Central memory CD8-positive, alpha-beta T cell (primary cell): ENCODE measurements at places on chromosomes 7 and 10.

DNA sequence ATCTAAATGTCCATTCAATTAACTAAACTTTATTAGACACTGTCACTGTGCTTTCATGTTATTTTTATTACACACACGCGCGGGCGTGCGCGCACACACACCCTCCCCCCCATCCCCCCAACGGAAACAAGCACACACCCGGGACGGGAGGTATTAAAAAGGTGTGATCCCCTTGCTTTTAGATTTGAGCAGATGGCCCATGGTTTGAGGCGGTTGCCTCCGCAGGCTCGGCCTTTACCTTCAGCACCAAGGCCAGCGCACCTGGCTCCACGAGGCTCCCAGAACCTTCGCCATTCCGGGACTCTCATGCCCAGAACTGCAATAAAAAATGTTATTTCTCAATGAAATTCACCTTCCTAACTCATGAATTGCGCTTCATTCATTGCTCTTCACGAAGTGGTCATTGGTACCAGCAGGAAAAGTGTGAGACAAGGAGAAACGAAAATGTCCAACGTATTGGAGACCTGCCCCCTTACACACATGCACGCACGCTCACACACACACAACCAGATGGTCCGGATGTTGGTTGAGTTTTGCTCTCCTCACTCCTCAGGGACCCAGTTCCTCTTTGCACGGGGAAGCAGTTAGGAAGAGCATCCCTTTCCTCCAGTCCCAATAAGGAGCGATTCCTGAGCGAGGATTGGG is 20.8 kb upstream of the PTF1A start:
- H3K27ac ChIP-seq = no peak overlapping the region
- H3K27me3 ChIP-seq = peaks cover 71% of the 10 kb centered on the region
- peaks cover 1% of the 10 kb centered on the region for H3K36me3 ChIP-seq
- no peak for DNase-seq

GRCh38 chr10:20712774-20713173 is 184.3 kb downstream of the NEBL start:
- H3K4me1 ChIP-seq = no peaks in the 10 kb centered on the region

DNA sequence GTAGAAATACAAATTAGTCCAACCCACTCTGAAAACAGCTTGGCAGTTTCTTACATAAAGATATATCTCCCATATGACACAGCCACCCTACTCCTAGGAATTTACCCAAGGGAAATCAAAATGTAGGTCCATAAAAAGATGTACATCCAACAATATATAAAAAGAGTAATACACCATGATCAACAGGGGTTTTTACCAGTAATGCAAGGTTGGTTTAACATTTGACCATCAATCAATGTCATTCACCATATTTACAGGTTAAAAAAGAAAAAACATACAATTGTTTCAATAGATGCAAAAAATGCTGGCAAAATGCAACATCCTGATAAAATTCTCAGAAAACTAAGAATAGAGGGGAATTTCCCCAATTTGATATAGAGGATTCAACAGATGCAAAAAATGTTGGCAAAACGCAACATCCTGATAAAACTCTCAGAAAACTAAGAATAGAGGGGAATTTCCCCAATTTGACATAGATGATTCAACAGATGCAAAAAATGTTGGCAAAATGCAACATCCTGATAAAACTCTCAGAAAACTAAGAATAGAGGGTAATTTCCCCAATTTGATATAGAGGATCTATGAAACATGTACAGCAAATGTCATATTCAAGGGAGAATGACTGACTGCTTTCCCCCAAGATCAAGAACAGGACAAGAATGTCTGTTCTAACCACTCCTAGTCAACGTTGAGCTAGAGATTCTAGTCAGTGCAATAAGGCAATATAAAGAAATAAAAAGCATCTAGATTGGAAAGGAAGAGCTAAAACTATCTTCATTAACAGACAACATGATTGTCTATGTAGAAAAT is 13.7 kb downstream of the ADAP1 start:
- peaks cover 31% of the 10 kb centered on the region for H3K4me1 ChIP-seq
- H3K36me3 ChIP-seq = peaks cover 6% of the 10 kb centered on the region
- no peak overlapping the region for H3K4me3 ChIP-seq

DNA sequence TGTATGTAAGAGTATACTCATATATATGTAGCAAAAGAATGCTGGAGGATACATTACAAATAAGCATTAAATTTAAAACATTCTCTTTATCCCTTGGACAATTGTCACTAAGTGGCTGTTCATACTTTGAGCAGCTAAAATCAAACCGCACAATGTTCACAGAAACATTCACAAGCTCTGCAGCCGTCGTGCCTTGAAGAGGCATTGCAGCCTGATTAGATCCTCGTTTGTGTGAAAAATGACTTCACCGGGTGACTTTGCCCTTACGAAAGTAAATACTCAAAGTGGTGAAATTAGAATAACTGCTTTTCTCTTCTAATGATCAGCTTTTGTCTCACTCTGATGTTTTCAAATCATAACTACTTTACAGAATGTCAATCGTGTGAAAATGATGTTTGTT is 319.0 kb downstream of the GFRA1 start:
- H3K4me1 ChIP-seq = no peaks in the 10 kb centered on the region
- DNase-seq = no peak
- H3K4me3 ChIP-seq = no peak overlapping the region
- H3K27me3 ChIP-seq = no peaks in the 10 kb centered on the region
- H3K36me3 ChIP-seq = no peaks in the 10 kb centered on the region
- H3K27ac ChIP-seq = no peak overlapping the region
